Stimulated activated CD8-positive, alpha-beta memory T cell treated with anti-CD3 and anti-CD28 coated beads, Interleukin-12 subunit alpha, Interleukin-12 subunit beta, amount 100 ng/mL, for 4 hours (primary cell): ENCODE measurements at places on chromosomes 6 and 20.

DNA sequence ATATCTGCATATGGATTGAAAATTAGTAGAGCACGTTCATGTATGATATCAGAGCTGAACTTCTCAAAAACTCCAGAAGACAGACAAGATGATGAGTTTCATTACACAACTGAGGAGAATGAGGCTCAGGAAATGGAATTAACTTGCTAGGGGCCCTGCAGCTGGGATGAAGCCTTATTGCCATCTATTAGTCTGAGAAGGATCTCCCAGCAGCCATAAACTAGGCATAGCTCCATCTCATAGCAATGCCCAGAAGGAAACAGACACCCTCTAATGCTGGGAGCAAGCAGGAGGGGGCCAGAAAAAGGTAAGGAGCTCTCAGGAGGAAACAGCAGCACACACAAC, 18.0 kb downstream of the TFEB start:
- DNase-seq: no peak

DNA sequence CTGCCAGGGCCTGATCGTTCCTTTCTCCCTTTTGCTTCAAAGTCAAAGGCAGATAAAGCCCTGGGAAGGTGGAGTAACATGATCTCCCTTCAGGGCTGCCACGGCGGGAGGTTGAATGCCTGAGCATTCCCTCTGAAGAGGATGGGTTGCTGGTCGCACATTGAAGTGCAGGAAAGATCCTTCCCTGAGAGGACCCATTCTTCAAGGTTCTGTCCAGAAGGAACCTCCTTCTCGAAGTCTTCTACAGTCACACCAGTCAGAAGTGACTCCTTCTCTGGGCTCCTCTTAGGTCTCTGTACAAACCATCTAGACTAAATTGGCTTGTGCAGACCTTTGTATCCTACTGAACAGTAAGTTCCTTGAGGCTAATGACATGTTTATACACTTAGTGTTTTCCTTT, 192.6 kb upstream of the VGLL2 start:
- no peak for DNase-seq

DNA sequence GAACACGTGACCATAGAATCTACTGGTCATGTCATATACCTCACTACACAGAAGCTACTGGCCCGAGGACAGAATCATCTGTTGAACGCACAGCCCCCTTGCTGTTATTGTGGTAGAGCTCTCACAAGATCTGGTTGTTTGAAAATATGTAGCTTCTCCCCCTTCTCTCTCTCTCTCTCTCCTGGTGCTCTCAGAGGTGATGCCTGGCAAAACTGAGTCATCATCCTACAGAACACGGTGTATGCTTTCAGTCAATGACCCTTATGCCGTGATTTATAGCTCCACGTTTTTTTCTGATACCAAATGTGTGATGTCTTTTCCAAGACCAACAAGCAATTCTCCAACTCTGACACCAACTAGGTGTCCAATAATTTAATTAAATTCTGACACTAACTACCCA, 13.0 kb upstream of the RBM24 start:
- no peak for DNase-seq

- DNase-seq: no peak
Measured at GRCh38 chr6:52535711-52536423, 41.0 kb downstream of the TRAM2 start.

GRCh38 chr6:1082285-1082935, 229.5 kb upstream of the FOXQ1 start:
- no peak for DNase-seq
